ENCODE measurements at places on chromosomes 3 and 15. TPM values are rescaled to one million over a fixed set of nuclear protein-coding genes. Genes with fewer than 3 reads are reported as not detected.

GRCh38 chr3:115098354-115099073 lies 48.6 kb downstream of the ZBTB20 start:
- no peak overlapping the region for H3K4me3 ChIP-seq
- DNase-seq = no peak
- peaks cover 38% of the 10 kb centered on the region for H3K4me1 ChIP-seq
- peaks cover 6% of the 10 kb centered on the region for H3K36me3 ChIP-seq
- H3K27me3 ChIP-seq = no peaks in the 10 kb centered on the region
- no peak overlapping the region for H3K27ac ChIP-seq

GRCh38 chr3:141870091-141870687 lies 6.3 kb upstream of the ATP1B3 start:
- DNase-seq = no peak
- no peak overlapping the region for H3K27ac ChIP-seq
- H3K4me3 ChIP-seq = no peak overlapping the region

The MCTP2 gene
- 16.6 TPM for polyA plus RNA-seq

DNA sequence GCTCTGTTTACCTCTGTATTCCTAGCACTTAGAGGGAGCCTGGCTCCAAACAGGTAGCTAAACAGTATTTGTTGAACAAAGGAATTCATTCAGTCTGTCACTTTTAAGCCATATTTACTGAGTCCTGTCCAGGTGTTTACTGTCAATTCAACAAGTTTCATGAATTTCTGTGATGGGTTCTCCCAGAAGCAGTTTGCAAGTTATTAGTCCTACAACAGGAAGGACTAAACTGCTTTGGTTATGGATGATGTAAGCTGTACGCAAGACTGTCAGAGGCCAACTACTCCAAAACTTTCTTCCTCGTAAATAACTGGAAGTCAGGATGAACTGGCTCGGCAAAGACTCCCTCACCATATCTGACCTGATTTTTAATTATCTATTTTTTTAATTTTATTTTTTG lies 25.1 kb downstream of the STIMATE start:
- DNase-seq = no peak
- peaks cover 9% of the 10 kb centered on the region for H3K4me1 ChIP-seq
- no peaks in the 10 kb centered on the region for H3K36me3 ChIP-seq
- no peaks in the 10 kb centered on the region for H3K27me3 ChIP-seq
- no peak overlapping the region for H3K27ac ChIP-seq
- no peak overlapping the region for H3K4me3 ChIP-seq

The INSYN1 gene
- not detected for polyA plus RNA-seq

DNA sequence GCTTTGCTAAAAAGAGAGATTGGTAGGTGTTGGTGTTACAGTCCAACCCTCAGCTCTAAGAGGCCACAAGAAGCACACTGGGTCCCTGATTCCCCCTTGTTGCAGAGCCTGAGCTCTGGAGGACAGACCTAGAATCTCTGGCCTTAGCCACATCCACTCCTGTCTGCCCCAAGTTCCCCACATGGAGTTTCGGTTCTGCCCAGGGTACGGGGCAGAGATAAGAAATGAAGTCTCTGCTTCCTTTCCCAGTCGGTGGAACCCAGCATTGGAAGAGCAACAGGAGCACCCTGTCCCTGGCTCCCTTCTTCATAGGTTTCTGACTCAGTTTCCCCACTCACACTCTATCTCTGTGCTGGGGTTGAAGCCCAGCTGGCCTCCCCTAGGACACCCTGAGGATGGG lies 13.2 kb downstream of the PRR23E start:
- no peaks in the 10 kb centered on the region for H3K27me3 ChIP-seq
- H3K27ac ChIP-seq = no peak overlapping the region
- H3K36me3 ChIP-seq = no peaks in the 10 kb centered on the region
- no peaks in the 10 kb centered on the region for H3K4me1 ChIP-seq

DNA sequence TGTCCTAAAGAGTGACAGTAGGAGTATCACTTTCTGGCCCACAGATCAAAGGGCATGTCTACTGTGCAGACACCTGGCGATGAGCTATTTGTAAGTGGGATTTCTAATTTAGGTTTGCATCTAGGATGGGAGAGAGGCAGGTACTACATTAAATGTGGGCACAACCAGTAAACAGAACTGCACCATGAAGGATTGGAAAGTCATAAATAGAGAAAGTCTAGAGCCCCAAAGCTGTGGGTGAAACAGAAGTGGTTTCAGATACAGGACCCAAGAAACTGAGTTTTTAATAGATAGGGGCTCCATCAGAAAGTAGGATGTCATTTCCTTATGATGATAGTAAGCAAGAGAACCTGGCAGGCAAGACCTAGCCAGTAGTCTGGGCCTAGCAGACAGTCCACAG lies 35.2 kb upstream of the SPPL2A start:
- no peak overlapping the region for H3K4me3 ChIP-seq
- H3K27ac ChIP-seq = no peak overlapping the region
- H3K27me3 ChIP-seq = no peaks in the 10 kb centered on the region
- DNase-seq = no peak

The CCR5 gene
- not detected for polyA plus RNA-seq

The CCRL2 gene
- polyA plus RNA-seq = 1.2 TPM

DNA sequence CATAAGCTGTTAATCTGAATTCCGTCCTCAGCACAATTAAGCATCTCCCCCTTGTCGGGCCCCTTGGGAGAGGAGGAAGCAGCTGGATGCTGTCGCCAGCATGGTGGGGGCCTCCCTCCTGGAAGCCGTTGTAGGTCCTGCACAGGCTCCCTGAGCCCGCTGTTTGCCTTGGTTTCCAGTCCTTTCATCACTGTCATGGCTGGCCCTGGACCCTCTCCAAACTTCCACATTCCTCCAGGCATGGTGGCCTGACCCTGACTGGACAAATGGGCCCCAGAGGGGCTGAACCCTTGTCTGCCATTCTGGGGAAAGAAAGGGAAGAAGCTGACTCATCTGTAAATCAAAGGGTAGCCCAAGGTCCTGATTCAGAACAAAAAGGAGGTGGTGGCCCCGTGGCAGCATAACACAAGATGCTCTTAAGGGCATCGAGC lies 300.5 kb upstream of the LRRFIP2 start:
- no peak overlapping the region for H3K27ac ChIP-seq
- no peaks in the 10 kb centered on the region for H3K4me1 ChIP-seq
- no peaks in the 10 kb centered on the region for H3K36me3 ChIP-seq
- no peak overlapping the region for H3K4me3 ChIP-seq
- no peaks in the 10 kb centered on the region for H3K27me3 ChIP-seq
- DNase-seq = no peak

DNA sequence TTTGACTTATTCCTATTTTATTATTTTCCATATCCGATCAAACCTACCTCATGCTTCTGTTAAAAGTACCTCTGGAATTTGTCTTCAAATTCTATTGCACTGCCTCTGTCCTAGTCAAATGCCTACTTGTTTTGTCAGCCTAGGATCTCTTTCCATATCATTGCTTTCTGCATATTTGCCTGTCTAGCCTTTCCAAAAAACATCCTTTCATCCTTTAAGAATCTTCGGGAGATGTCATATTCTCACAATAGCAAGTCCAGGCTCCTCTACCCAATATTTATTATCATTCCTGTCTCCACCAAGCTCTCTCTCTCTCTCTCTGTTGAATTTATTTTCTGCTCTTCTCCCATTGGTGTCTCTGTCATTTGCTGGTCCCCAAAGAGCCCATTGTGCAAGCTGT lies 80.1 kb downstream of the LRRC28 start:
- no peaks in the 10 kb centered on the region for H3K36me3 ChIP-seq
- no peak for DNase-seq
- H3K27me3 ChIP-seq = no peaks in the 10 kb centered on the region
- no peak overlapping the region for H3K27ac ChIP-seq
